ENCODE measurements at places on chromosomes 11 and 22. TPM values are rescaled to one million over a fixed set of nuclear protein-coding genes. Genes with fewer than 3 reads are reported as not detected.

DNA sequence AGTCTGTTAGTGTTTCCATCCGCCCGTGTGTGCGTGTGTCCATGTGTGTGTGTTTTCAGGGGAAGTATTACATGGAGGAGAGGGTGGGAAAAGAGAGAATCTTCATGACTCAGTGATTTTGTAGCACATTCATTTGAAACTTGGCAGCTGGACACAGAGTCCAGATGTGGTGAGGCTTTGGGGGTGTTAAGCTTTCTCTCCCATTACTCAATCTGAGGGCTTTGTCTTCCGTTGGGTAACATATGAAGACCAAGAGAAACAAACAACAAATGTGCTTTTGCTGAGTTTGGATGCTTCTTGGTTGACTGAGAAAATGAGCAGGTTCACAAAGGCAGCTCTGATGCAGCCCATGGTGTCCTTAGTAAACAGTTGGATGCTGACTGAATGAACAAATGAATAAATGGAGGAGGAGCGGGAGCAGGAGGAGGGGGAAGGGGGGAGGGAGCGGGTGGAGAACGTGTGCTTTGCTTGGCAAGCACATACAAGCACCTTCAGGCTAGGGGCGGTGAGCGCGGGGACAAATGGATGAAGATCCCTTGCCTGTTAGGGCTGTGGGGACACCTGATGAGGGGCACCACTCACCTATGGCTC, 104.3 kb downstream of the ST3GAL4 start:
- no peak for DNase-seq

DNA sequence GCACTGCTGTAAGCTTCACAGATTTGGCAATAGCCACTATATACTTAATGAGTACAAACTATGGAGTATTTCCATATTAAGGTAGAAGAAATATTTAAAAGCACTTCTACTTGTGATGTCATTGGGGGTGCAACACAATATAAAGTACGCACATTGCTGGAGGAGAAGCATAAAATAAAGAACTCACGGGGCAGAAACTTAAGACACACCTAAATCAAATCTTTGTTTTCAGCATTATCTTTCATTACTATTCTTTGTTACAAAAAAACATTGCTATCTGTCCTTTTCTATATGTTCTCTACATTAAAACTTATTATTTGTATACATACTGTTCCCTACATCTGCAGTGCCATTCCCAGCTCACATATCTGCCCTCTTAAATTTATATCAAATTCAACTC, 93.3 kb upstream of the VPREB1 start:
- DNase-seq, result no peak

DNA sequence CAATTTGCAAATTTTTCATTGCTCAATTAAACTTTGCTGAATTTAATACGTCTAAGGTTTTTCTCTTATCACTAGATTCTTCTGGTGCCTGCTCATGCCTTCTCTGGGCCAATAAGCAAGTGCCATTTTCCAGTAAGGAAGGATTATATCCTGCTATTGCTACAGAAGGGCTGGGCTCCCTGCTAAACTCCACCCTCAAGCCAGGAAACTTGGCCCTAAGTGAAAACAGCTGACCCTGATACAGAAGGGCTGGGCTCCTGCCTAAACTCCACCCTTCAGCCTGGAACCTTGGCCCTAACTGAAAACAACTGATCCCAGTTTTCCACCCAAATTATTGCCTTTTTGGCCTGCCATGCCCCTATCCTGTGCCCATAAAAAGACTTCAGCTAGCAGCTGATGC, 385.3 kb downstream of the DYNC2H1 start:
- no peak for DNase-seq

DNA sequence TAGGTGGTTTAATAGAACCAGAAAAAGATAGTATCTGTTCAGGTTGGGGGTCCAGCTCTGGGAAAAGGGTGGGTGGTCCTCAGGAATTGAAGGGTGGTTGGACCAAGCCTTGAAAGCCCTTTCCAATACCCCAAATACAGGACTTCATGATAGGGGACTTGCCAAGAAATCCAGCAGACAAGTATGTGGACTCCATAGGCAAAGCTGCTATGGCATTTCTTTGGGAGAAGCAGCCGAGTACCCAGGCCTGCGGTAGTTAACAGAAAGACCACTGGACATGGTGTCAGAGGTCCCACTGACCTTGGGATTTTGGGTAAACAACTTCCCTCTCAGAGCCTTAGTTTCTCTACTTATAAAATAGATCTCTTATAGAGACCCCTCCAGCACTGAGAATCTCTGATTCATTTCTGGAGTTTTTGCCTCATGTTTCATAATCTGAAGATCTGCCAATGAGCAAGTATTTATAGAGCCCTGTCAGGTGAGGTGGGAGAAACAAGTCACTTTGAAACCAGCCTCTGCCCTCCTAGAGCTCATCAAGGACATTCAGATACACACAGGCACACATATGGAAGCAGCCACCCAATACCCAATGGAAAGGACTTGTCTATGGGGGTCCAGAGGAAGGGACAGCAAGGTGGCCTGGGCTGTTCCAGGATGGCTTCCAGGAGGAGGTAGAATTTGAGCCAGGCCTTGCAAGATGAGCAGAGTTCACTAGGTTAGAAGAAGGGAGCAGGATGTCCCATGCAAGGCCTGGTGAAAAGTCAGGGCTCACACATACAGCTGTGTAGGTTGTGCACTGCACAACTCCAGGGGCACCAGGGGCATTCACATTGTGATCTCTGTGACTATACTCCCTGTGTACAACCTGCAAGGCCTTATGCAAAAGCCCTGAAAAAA, 31.0 kb upstream of the ACCSL start:
- peak; percentile 39 for DNase-seq

The ABCC8 gene
- total RNA-seq, result not detected

The GUCD1 gene
- total RNA-seq, result 112 TPM

All from SJSA1 (cell line).